ENCODE measurements at places on chromosomes 6 and 20.

- peak; percentile 33 for DNase-seq
Measured at GRCh38 chr20:881051-881782, 34.9 kb downstream of the ANGPT4 start.

GRCh38 chr6:9937031-9937763, 477.7 kb downstream of the TFAP2A start:
- DNase-seq = no peak

DNA sequence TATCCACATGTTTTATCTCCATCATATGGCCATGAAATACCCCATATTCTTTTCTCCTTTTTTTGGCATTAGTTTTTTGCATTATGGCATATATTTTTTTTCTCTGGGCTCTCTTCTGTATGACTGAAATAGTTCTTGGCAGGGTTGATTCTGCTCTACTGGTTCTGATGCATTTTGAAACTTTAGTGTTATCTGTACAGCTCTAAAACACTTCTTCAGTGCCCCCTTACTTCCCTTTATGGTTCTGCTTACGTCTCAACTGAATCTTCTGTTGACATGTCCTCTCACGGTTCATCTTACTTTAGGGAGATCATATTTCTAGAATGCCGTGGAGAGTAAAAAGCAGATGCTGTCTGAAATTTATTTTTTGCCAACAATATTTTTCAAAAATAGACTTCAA, 23.2 kb upstream of the TXNDC5 start:
- no peak for DNase-seq

GRCh38 chr6:30091577-30092381, 16.2 kb upstream of the RNF39 start:
- no peak for DNase-seq

DNA sequence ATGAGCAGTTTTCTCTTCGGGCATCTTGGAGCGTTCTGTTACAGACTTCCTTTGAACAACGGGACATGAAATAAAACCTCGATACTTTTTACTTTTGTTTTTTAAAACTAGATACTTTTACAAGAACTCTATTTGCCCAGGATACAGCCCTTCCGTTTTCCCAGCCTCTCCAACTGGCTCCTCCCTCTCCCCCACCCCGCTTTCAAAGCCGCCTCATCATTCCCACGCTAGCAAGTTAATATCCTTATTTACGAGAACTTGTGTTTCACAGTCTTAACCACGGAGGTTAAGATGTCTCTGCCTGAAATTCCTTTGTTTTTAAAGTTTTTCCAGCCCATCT, 241 bp upstream of the CFAP206 start:
- no peak for DNase-seq

- DNase-seq = peak; percentile 61
Measured at GRCh38 chr20:381581-382290, 1.2 kb downstream of the TRIB3 start.

GRCh38 chr6:167781868-167782267, 44.8 kb upstream of the AFDN start:
- no peak for DNase-seq

GRCh38 chr6:38012573-38012972, 193.0 kb downstream of the ZFAND3 start:
- no peak for DNase-seq

DNA sequence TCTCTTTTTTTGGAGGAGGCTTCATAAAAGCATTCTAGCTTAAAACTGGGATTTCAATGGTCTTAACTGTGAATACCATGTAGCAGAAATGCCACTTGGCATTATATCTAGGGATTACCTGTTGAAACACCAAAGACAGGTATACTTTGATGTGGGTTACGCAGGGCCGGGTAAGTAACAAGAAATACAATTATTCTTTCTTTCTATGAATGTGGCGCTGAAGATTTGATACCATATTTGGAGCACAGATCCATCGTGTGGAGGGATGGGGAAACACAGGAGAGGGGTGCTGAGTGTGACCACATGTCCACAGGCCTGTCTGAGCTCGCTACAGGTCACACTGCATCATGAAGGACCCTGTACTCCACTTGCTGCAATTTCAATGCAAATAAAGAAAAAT, 257.8 kb downstream of the GMPR start:
- no peak for DNase-seq

Measured in CD8-positive, alpha-beta T cell (primary cell).